ENCODE measurements at places on chromosomes 7 and 10.

DNA sequence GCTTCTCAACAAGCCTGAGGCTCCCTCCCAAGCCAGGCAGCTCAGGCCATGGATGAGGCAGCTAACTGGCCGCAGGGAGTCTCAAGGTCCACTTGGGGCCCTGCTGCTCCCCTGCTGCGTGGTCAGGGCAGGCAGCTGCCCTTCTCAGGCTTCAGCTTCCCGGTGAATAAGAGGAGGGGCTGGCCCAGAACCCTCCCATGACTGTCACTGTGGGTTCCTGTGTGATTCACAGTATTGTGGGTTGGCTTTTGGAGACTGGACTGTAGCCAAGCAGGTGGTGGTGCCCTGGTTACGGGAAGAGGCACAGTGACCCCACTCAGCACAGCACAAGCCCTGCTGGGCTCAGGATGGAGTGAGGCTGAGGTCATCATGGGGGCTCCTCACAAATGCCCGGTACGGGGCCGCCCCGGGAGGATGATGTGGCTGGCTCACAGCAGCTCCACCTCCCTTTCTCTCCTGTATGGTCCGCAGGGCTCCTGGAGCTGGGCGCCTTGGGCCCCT is 189.8 kb downstream of the HECW1 start:
- DNase-seq = peak; percentile 22

GRCh38 chr10:35584946-35585345 is 20.2 kb upstream of the GJD4 start:
- no peak for DNase-seq

GRCh38 chr10:100014071-100014762 is 4.5 kb upstream of the DNMBP start:
- DNase-seq = no peak

- DNase-seq = no peak
Measured at GRCh38 chr7:26393818-26394217, 102.2 kb downstream of the SNX10 start.

DNA sequence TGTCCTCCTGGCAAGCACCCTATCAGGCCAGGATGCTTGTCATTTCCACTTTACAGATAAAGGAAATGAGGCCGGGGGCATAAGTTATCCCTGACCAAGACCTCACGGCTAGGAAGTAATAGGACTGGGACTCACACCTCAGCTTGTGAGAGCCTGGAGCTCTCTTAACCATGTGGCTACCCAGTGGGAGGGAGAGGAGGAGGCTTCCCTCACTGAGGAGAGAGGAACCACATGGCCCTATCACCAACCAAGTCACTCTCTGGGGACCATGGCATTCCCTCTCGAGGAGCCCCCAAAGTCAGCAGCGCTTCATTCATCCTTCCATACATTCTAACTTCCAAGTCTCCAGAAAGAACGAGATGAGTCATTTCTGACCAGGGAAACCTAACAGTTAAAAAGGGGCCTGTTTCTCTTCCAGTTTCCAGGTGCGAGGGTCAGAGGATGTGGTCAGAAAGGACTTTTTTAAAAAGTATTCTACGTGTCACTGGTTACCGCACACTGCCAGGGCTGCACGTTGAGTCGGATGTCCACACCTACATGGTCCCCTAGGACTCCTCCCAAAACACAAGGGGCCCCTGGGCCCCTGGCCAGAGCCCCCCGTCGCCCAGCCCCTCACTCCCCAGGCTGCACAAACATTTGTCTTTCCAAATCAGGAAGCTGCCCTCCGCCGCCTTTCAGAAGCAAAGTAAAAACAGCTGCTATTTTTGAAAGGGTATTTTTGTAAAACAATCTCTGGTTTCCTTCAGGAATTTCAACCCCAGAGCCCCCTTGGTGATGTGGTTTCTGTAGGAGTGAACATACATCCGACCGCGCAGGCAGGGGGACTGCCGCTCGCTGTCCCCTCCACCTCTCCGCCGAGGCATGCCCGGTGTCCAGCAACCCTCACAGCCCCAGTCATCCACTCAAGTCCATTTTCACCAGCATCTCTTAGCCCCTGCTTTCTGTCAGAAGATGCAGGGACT is 128.2 kb upstream of the CHST15 start:
- no peak for DNase-seq
